ENCODE measurements at places on chromosomes 12 and 14.

DNA sequence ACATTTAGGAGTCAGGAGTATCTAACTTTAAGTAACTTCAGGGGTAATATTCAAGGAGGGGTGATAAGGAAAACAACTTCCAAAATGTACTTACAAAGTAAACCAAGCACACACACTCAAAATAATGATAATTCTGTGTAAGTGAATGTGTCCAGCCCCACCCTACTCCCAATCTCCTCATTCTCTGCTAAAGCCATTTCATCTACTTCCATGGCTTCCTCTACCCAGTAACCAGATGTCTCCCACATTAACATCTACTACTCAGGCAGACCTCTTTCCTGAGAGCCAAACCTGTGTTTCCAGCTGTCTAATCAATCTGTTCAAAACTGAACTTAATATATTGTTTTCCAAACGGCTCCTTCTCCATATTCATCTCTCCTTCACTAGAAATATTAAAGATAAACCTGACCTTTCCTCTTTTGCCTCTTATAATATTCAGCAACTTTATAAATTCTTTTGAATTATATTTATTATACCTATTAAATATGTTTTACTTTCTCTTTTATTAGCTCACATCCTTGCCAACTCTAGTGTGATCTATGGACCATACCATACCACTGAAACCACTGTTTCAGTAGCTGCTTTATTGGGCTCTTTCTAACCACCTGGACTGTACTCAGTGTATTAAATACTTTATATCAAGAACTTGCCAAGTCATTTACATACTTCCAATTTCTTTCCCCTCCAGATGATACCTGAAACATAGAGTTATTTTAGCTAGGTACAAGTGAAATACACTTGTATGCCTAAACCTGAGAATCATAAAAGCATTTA, 170.7 kb downstream of the PPFIA2 start:
- no peak for DNase-seq

- no peak for DNase-seq
Measured at GRCh38 chr12:86710109-86710508, 453.9 kb upstream of the MGAT4C start.

GRCh38 chr12:52419656-52420055, 13.5 kb upstream of the KRT82 start:
- DNase-seq, result no peak

- no peak for DNase-seq
Measured at GRCh38 chr12:64029013-64029857, 184.7 kb downstream of the SRGAP1 start.

DNA sequence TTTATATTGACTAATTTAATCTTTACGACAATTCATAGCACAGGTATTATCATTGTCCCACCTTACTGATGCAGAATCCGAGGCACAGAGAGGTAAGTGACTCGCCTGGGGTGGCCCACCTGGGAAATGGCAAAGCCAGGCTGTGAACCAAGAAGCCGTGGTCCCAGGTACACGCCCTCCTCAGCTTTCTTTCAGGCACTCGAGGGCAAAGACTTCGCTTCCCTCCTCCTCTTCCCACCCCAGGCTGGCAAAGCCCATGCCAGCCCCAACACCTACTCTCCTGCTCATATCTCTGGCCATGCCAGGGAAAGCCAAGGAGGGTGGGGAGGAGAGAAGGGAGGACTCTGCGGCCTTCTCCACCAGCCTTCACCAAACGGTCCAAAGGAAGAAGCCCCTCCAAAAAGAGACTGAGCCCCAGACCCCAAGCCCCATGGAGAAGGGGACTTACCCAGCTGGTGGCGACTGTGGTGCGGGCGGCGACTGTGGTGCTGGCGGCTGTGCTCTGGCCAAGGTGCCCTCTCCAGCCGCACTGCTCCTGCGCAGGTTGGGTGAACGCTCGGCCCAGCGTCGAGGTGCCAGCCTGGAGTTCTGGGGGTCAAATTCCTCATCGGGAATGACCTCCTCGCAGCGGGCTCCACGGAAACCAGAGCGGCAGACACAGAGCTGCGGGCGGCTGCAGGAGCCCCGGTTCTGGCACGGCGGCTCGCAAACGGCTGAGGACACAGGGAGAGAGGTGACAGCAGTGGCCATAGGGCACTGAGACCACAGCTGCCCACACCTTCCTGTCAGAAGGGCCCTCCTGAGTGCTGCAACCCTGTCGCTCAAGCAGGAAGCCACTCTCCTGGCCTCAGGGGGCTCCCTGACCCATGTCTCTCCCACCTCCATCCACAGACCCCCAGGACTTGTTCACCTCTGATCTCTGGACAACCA, 26.4 kb downstream of the LTBP2 start:
- no peak for DNase-seq

DNA sequence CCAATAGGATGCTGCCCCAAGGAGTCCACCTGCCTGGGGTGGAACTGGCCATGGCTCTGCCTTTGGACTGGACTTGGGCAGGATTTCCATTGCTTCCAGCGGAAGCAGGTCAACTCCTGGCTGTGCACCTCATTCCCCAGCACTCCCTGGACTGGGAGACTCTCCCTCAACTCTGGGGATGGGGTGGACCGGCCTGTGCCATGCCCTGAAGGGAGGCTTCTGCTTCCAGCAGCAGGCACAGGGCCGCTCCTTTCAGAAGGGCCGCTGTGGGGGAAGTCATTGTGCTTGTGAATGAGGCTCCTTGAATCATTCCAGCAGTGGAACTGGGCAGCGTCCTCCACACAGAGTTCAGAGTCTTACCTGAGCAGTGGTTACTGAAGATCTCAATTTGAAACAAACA, 23.0 kb downstream of the TCHP start:
- DNase-seq, result no peak

GRCh38 chr12:69368171-69368570, 8.6 kb downstream of the YEATS4 start:
- DNase-seq, result no peak

- DNase-seq, result no peak
Measured at GRCh38 chr14:54654605-54655004, 87.7 kb downstream of the SAMD4A start.

DNA sequence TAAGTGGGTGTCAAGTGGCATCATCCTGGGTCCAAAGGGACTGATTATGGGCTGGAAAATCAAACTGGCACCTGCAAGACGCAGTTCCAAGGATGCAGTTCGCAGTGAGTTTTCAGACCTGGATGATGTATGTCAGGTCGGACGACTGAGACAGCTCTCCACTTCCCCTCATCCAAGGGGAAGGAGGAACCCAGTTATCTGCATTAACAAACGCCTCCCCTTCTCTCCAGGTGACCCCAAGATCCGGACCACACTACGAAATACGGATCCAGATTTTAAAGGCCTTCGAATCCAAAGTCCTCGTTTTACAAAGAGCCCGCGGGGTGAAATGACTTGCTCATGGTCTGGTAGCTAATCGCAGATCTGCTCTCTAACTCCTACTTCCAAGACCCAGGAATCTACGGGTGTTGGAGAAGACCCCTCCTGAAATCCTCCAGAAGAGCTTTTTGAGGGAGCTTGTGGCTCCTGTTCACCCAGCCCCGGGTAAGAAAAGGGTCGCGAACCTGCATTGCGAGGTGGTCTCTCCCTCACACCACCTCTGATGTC, 460 bp upstream of the SYNE2 start:
- DNase-seq, result no peak

GRCh38 chr12:5648692-5649359, 216.9 kb downstream of the NTF3 start:
- DNase-seq, result no peak

DNA sequence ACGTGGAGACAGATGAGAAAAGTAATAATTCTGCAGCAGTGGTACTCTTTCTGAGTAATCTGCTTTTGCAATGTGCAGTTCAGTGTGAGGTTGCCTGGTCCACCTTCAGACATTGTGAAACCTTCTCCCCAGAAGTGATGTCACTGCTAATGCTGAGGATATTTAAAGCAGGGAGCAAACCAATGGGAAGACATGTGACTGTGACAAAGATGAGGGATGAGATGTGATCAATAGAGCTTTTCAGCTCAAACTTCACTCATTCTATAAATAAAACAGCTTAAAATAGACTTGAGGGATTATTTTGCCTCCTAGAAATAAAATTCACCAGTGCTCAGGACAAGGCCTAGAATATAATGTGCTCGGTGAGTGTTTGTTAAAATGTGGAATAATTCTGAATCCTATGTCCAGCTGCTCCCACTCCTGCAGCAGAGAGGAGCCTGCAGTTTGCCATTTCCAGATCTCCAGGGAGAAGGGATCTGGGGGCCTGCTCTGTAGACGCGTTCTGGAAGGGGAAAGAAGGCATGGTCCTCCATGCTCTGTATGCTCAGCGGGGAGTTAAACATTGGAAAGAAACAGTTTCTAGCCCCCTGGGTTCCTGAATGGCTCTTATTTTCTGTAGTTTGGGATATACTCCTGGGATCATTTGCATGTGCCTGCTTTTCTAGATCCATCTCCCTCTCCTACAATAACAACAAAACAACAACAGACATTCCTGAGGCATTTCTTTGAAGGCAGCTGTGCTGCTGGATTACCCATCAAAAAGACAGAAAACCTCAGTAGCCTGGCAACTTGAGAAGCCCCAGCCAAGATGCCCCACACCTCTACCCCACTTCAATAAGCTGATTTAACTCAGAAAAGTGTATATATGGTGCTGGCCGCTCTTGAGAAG, 8.9 kb downstream of the SLC7A8 start:
- peak; percentile 25 for DNase-seq

DNA sequence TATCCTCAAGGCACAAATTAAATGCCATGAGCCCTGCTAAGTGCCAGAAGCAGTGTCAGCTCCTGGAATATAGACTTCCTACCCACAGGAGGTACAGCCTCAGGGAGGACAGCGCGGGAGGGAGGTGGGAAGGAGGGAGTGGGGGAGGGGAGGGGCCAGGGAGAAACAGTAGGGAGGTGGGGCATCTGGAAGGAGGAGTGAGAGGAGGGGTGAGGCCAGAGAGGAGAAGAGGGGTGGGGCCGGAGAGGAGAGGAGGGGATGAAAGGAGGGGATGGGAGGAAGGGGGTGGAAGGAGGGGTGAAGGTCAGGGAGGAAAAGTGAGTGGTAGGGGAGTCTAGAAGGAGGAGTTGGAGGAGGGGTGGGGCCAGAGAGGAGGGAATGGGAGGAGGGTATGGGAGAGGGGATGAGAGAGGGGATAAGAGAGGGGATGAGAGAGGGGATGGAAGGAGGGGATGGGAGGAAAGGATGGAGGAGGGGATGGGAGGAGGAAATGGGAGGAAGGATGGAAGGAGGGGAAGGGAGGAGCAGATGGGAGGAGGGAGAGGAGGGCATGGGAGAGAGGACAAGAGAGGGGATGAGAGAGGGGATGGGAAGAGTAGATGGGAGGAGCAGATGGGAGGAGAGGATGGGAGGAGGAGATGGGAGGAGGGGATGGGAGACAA, 9.2 kb upstream of the CCDC197 start:
- DNase-seq, result no peak

GRCh38 chr12:68020699-68021098, 31.5 kb downstream of the IFNG-AS1 start:
- no peak for DNase-seq

DNA sequence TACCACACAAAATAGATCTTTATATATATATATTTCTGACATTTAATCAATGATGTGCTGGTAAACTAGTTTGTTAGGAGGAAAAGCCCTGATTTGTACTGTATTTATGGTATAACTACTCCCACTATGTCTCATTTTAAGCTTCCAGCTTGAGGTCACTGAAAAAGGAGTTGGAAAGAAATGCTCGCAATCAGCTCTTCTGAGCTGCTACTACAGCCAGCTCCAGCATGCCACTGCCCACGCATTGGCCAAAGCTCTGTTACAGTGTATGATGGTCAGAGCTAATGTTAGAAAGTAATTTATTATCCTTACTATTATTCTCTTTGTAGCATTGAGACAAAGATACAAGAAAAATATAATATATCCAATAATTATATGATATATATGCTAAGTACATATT, 55.0 kb upstream of the PCED1B start:
- no peak for DNase-seq

DNA sequence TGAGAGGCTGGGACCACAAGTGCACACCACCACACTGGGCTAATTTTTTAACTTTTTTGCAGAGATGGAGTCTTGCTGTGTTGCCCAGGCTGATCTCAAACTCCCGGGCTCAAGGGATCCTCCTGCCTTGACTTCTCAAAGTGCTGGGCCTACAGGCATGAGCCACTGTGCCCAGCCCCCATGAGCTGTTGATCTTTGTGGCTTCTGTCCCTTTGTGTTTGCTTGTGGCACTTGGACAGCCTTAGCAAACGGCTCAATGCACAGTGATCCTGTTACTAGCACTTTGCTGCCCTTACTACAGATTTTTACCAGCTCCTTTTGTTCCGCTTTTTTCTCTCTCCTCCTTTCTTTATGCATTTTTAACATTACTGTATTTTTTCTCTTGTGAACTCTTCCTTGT, 25.3 kb upstream of the EVL start:
- DNase-seq, result no peak

GRCh38 chr12:20482491-20483054, 114.2 kb downstream of the PDE3A start:
- no peak for DNase-seq

GRCh38 chr12:92185052-92185451, 39.4 kb upstream of the BTG1 start:
- DNase-seq, result no peak

- no peak for DNase-seq
Measured at GRCh38 chr14:52040598-52040997, 28.3 kb downstream of the NID2 start.

GRCh38 chr12:68896881-68897540, 36.0 kb downstream of the CPM start:
- DNase-seq, result no peak

DNA sequence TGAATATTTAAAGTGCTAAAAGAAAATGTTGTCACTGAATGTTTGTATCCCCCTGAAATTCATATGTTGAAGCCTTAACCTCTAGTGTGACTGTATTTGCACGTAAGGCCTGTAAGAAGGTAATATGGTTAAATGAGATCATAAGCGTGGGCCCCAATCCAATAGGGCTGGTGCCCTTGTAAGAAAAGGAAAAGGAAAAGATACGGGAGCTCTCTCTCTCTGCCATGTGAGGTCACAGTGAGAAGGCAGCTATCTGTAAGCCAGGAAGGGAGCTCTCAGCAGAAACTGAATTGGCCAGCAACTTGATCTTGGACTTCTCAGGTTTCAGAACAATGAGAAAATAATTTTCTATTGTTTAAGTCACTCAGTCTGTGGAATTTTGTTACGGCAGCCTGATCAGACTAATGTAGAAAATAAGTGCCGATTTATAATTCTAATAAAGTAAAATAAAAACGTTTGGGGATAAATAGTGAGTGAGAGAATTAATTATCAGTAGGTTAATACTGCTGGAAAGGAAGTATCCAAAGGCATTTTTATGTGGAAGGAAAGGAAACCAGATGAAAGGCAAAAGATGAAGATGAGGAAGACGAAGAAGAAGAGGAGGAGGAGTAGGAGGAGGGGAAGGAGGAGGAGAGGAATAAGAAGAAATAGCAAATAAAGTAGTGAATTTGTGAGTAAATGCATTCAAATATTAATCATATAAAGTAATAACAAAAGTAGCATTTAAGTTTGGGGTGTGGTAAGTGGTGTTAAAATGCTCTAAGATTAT, 188.5 kb upstream of the KRR1 start:
- no peak for DNase-seq

- no peak for DNase-seq
Measured at GRCh38 chr14:58770491-58770982, 132.8 kb downstream of the DACT1 start.

- no peak for DNase-seq
Measured at GRCh38 chr12:128672893-128673292, 150.9 kb downstream of the SLC15A4 start.

Measured in BE2C (cell line).